ENCODE measurements at places on chromosomes 3 and 15.

DNA sequence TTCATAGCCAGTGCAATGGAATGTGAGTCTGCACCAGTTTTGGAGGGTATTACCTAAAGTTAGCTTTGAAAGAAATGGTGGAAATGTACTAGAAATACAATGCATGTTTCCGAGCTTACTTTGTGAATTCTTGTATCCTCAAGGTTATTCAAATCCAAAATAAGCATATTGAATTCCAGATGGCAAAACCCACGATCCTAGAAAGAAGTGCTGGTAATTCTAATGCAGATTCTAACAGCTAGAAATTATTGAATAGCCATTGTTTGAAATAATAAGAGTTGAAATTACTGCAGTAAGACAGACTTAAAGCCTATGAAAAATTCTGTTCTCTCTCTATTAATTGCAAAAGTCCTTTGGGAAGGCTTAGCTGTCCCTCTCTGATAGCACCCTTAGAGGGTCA, 258.4 kb downstream of the CHL1 start:
- DNase-seq, result no peak

- no peak for DNase-seq
Measured at GRCh38 chr15:49464522-49464921, 41.5 kb downstream of the FGF7 start.

- no peak for DNase-seq
Measured at GRCh38 chr3:62493109-62493801, 119.9 kb upstream of the FEZF2 start.

DNA sequence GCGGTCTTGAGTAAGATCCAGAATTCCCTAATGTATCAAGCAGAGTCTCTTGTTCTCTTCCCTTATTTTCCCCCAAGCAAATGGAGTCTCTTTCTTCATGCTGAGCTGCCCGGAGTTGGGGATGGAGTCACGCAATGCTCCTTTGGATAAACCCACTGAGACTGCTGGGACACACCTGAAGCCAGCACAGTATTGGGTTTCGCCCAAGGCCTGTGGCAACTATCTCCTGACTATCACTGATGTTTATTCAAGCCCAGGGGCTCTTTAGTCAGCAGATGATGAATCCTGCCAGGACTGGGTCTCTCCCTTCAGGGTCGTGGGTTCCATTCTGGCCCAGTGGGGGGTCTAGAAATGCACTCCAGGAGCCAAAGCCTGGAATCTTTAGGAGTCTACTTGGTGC, 11.3 kb downstream of the USF3 start:
- DNase-seq, result no peak

DNA sequence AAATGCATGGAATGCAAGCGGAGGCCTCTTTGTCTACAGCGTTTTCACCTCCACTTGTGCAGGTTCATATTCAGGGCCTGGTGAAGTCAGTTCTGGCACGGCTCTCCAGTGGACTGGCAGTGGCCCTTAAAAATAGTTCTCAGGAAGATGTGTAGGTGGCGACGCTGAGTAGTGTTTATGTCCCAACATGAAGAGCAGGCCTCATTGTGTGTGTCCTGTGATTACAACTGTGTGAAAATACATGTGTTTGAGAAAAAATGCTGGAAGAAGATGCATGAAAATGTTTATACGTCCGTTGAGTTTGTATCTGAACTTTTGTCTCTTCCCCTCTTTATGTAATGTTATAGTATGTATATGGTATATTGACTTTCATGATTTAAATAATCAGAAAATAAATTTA, 7.2 kb downstream of the LIPC start:
- no peak for DNase-seq

DNA sequence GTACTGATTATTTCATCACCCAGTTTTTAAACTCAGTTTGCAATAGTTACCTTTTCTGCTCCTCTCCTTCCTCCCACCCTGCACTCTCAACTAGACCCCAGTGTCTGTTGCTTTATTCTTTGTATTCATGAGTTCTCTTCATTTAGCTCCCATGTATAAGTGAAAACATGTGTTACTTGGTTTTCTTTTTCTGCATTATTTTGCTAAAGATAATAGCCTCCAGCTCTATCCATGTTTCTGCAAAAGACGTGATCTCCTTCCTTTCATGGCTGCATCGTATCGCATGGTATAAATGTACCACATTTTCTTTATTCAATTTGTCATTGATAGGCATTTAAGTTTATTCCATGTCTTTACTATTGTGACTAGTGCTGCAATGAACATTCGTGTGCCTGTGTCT, 79.0 kb downstream of the NAALADL2 start:
- DNase-seq, result no peak

- no peak for DNase-seq
Measured at GRCh38 chr3:13106308-13107001, 33.2 kb upstream of the IQSEC1 start.

GRCh38 chr15:31365655-31366127, 39.1 kb downstream of the KLF13 start:
- DNase-seq, result peak; percentile 78

- no peak for DNase-seq
Measured at GRCh38 chr15:52124270-52124880, 11.8 kb upstream of the BCL2L10 start.

DNA sequence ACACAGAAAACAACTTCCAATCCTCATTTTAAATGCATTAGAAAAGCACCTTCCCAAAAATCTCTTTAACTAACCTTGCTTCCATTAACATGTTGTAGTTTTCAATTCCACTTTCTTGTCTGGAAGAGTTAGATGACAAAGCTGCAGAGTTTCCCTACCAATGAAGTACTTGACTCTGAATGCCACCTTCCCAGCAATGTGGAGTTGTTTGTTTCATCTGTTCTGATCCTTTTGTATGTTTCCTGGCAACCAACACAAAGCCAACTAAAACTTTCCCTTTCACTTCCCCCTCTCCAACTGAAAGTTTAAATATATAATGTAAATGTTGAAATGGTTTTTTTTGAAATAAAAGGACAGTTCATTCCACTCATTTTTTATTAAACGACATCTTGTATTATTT, at the start of gene WDR49:
TSS of gene WDR49 (minus strand) at position 183 of the 400 bp plus-strand sequence. CDS start 517 bp downstream, outside the sequence.
- no peak for DNase-seq

DNA sequence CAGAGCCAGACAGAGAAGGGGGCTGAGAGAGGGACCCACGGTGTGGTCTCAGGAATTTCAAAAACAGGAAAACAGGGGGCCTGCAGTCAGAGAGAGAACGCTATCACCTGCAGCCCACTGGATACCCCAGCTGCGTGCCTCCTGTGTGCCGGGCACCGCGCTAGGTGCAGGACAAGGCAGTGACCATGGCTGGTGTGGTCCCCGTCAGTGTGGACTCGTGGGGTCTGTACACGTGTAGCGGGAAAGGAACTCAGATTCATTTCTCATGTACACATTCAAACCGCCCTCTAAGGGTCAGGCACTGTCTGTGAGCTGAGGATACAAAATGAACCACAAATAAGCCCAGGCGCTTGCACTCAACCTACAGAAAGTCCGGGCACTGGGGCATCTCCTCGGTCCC, 20.9 kb downstream of the SSUH2 start:
- DNase-seq, result no peak

DNA sequence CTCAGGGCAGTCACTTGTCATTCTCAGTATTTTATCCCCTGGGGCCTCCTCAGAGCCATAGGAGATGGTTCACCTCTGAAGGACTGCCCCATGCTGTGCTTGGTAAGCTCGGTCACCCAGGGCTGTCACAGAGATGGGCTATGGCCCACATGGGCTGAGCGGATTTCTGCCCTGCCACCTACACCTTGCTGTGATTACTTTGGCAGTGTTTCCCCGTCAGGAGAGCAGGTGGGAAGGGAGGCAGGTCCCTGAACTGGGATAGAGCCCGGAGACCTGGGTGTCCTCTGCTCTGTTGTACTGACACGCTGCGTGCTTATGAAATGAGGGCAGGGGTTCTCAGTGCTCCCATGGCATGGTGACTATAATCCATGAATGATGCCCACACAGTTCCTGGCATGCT, 48.9 kb downstream of the APBA2 start:
- no peak for DNase-seq

- no peak for DNase-seq
Measured at GRCh38 chr15:45391746-45392583, 13.6 kb upstream of the GATM start.

DNA sequence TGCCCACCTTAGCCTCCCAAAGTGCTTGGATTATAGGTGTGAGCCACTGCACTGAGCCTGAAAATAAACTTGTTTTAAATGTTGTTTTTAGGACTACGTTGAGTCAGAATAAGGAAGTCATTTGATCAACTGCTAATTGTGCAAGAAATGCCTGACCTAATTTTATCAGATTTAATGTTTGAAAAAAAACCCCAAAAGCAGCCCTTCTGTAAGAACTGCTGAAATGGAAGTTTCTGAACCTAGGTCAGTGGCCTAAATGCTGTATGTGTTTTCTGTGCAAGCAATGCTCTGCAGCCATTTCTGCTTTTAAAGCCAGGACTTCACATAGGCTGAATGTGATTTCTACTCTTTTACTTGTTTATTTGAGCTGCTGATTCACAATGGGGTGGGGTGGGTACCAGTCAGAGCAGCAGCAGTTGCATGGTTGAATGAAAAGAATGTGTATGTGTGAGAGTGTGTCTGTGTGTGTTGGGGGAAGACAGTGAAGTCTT, 6.6 kb downstream of the GPX1 start:
- no peak for DNase-seq

DNA sequence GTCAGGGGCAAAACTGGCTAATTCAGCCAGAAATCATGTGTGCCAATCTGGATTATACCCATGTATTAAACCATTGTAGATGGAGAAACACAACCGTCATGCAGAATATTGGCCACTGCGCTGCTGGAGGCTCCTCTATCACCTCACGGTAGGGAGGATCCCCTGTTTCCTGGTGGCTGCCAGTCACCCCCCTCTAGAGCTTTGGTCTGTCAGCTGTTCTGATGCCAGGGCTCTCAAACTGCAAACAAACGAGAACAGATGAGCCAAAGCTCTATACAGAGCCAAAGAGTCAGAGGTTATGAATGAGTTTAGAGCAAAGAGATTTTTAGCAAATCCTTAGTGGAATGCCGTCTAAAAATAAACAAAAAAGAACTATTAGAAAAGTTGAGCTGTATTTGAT, 62.5 kb downstream of the IL20RB start:
- no peak for DNase-seq

DNA sequence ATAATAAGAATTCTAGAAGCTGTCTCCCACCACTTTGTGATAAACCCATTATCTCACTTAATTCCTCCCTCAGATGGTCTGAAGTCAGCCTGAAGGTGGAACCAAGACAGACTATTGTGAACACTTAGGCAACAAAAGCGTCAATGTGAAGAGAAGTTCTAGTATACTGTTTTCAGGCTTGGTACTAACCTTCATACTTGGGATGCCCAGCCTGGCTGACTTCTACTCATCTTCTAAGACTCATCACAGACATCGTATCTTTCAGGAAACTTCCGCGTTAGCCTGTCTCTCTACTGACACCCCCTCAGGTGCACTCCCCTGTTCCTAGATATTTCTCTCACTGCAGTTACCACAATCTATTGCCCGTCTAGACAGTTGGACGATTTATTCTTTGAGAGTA, 201.2 kb downstream of the SATB1 start:
- DNase-seq, result no peak
